ENCODE measurements at places on chromosomes 12 and 14.

GRCh38 chr14:95935228-95935822, 58.7 kb downstream of the TUNAR start:
- DNase-seq, result no peak

DNA sequence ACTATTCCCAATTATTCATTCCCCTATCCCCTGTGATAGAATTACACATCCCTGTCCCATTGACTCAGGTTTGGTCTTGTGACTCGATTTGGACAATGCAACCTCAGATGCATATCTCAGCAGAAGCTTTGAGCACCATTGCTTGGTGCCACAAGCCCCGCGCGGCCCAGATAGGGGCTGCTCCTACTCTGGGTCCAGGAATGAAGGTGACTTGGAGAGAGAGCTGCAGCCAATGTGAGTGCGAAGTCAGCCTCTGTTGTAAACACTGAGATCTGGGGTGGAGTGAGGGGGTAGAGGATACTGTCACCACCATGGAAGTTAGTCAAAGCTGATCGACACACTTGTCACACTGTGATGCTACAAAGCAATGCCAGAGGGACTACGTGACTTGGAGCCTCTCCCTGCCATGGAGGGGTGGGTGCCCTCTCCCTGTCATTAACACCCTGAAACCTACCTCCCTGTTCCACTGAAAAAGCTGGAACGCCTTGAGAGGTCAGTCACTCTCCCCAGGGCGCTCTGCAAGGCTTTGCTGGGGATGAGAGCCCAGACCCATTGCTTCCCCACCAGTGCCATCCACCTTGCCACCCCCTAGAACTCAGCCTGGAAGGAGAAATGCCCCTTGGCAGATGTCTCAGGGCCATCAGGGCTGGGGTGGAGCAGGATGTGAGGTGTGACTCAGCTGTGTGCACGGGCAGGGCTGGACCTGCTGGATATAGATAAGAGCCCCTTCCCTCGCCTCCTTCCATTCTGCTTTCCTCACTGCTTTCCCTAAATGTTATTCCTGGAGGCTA, 6.6 kb upstream of the PLEK2 start:
- DNase-seq, result no peak

- no peak for DNase-seq
Measured at GRCh38 chr14:84792722-84793410, 737.1 kb upstream of the FLRT2 start.

GRCh38 chr12:87086118-87086891, 830.1 kb upstream of the MGAT4C start:
- no peak for DNase-seq

- DNase-seq, result no peak
Measured at GRCh38 chr14:23442721-23443356, 7.4 kb upstream of the MYH7 start.

DNA sequence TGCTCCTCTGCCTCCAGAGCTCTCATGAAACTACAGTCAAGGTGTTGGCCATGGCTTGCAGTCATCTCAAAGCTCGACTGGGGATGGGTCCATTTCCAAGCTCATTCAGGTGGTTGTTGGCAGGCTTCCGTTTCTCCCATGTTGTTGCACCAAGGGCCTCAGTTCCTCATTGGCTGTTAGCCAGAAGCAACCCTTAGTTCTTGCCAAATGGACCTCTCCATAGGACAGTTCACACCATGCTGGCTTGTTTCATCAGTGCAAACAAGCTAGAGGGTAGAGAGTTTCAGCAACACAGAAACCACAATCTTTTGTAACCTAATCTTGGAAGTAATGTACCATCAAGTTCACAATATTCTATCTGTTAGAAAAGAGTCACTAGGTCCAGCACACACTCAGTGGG, 22.7 kb upstream of the PPM1A start:
- DNase-seq, result no peak

Measured in effector CD4-positive, alpha-beta T cell (primary cell).